Foreskin melanocyte (primary cell): ENCODE measurements at places on chromosomes 16 and 17.

DNA sequence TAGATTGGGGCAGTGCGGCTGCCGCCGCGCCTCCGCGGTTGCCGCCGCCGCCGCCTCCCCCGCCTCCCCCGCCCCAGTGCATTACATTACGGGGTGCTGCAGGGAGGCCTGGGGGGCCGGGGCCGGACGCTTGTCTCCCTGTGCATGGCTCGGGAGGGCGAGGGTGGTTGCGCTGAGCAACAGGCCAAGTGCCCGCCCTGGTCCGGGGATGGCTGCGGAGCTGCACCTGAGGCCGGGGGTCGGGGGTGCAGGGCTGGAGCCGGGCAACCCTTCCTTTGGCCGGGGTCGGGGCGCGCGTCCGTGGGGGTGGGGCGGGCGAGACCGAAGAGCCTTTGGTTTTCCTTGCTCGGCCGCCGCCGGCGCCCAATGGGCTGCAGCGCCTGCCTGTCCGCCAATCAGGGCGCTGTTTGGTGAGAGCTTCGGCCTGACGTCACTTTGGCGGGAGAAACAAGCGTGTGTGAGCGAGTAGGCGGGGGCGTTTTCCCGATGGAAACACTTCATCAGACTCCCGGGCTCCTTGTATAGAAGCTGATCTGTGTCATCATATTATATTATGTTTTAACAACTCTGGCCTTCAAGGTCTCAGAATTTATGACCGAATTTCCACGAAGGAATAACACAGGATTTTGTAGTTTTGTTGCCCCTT lies 941 bp upstream of the FBXL20 start:
- DNase-seq, result peak; percentile 91

DNA sequence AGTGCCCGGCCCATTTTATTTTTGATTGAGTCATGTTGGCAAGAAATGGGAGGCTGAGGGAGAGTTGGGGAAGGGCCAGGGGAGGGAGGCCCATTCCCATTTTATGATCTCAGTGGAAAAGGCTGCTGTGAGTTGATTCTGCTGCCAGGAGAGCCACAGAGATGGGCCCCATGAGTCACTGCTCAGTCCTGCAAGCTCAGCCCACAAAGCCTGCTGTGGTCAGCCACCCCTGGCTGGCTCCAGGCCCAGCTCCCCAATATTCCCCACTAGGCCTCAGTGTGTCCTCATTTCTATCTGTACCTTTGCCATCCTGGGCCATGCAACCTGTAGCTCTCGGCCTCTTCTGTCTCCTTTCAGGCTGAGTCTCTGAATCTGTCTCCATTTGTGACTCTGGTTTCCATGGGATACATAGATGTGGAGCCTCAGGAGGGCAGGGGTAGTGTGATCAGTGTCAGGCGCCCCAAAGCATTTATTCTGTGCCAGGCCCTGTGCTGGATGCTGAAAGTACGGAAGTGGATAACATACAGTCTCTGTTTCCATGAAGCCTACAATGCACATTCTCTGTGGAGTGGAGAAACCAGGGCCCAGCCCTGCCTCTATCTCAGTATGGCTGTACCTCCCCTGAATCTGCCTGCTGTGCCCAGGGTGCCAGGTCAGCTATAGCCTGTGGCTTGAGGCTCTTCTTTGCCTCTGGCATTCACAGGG lies 1.9 kb upstream of the PLEKHG4 start:
- peak; percentile 26 for DNase-seq

- DNase-seq, result no peak
Measured at GRCh38 chr17:5707482-5707881, 123.2 kb upstream of the NLRP1 start.

GRCh38 chr17:33686171-33686570 lies 393.1 kb upstream of the ASIC2 start:
- no peak for DNase-seq
